ENCODE measurements at places on chromosomes 7 and 10.

DNA sequence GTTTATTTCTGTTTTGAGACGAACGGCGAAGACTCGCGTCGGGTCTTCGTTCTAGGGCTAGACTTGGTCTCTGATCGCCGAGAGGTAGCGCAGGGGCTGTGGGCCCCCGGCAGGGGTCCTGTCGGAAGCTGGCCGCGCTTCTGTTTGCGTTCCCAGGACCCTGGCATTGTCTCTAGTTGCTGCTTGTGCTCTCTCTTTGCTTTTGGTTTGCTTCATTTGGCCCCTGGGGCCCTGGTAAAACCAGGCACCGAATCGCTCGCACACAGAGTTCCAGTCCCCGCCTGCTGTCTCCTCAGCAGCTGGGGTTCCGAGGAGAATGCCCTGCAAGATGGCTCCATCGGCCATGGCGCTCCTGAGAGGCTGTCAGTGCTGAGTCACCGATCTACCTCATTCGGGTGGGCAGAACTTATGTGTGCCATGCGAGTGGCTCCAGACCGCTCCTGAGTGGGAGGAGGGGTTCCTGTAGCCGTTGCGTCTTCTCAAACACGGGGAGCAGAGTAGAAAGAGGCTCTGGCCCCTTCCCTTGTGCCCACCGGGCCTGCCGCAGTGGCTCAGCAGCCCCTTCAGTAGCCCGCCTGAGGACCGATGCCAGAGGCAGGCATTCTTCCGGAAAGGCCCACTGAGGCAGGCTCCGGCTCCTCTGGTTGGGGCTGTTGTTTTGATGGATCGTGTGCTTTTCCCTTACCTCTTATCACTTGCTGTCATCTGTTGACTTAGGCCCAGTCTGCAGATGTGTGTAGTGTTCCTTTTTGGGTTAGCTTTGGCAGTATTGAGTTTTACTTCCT, 826 bp downstream of the CHPF2 start:
- DNase-seq: peak; percentile 74

GRCh38 chr7:114789161-114789560, 132.7 kb upstream of the MDFIC start:
- DNase-seq: no peak

DNA sequence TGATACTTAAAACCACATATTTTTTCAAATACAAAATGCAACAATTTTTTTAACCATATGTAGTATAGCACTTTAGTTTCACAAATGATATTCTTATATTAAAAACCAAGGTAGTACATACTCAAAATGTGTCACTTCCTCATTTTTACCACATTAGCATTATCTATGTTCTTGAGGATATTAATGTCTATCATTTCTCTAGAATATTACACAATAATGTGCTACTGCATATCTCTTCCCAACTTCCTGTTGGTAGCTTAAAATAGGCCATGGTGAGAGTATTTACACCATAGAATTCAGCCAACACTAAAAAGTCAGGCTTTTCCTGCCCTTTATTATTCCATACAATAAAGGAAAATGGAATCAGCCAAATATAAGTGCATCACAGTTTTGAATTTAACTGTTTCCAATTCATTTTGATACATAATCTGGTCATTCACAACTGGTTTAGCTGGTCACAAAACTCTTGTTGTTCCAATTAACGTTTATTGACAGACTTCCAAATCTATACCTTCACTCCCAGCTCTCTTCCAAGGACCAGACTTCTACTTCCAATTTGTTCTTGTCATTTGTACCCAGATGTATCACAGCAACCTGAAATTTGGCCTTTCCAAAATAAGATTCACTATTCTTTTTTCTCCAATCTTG, 20.0 kb upstream of the LRRC17 start:
- DNase-seq: peak; percentile 44

DNA sequence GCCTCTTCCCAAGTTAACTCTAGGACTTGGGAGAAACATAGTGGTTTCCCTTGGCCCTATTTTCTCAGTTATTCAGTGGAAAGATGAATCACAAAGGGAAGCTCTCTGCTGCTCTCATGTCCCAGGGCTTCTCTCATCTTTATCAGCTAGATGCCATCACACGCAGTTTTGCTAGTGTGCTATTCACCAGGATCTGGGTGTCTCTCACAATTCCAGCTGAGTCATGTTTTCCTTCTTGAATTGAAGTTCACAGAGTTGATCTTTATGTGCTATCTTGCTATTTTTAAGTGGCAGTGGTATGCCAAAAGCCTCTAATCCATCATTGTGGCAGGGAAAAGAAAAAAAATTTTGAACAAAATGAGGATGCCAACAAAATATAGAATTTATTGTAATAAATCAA, 101.3 kb downstream of the TWIST1 start:
- DNase-seq: no peak

- DNase-seq: no peak
Measured at GRCh38 chr10:72567421-72567820, 58.5 kb downstream of the MICU1 start.

- peak; percentile 61 for DNase-seq
Measured at GRCh38 chr7:128275681-128276080, 34.6 kb downstream of the LEP start.

Data from inflammatory macrophage treated with lipopolysaccharide for 1 hour (primary cell).